Bronchial smooth muscle cell (primary cell): ENCODE measurements at places on chromosomes 6 and 20. TPM values are rescaled to one million over a fixed set of nuclear protein-coding genes. Genes with fewer than 3 reads are reported as not detected.

ZBTB9 gene
- 3.6 and 4.6 TPM in 2 replicates for total RNA-seq

TCF21 gene
- total RNA-seq: 36.7 and 42.6 TPM in 2 replicates

STMND1 gene
- total RNA-seq: not detected in 2 replicates

MTO1 gene
- 24.3 and 40.2 TPM in 2 replicates for total RNA-seq

TAP1 gene
- total RNA-seq: 31.8 and 34.8 TPM in 2 replicates
